ENCODE measurements at places on chromosomes 5 and 9.

GRCh38 chr5:61623401-61624069 is 291.5 kb downstream of the ZSWIM6 start:
- no peak for DNase-seq

GRCh38 chr5:174409070-174409469 is 315.3 kb upstream of the MSX2 start:
- DNase-seq: no peak

DNA sequence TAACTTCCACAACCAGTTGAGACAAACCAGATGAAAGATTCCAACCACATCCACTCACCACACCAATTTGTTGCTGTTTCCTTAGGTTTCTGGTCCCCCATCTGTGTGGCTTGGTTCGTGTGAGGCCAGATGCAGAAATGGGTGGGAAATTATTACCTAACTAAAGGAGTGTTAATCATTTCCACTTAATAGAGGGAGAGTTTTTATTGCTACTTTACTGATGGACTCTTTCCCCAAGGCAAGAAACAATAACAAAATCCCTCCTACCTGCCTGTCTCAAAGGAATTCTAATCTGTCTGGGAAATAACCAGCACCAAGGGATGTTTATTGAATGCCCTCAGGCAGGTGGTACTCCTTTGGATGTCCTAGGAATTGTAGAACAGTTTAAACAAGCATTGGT is 76.3 kb downstream of the TMEM167A start:
- DNase-seq: no peak

GRCh38 chr5:138139781-138140090 is 508 bp upstream of the NME5 start:
- DNase-seq: no peak

DNA sequence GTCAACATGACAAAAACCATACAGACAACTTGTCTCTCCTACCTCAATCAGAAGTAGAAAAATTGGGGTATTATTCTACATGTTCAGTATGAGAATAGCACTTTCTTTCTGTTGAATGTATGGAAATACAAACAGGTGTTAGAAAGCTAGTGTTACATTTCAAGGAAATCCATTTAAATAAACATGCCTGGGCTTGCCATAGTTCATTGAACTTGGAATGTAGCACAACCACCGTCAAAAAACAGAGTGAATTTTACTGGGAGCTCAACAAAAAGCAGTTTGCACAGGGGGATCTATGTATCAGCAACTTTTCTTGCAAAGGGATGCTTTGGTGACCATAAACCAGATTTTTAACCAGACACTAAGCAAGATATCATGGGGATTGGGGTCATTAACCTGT is 307.9 kb upstream of the SMARCA2 start:
- no peak for DNase-seq

DNA sequence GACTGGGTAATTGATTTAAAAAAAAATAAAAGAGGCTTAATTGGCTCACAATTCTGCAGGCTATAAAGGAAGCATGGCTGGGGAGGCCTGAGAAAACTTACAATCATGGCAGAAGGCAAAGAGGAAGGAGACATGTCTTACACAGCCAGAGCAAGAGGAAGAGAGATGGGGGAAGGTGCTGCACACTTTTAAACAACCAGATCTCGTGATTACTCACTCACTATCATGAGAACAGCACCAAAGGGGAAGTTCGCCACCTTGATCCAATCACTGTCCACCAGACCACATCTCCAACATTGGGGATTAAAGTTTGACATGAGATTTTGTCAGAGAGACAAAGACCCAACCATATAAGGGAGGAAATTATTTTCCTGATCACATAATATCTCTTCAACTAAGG is 138.8 kb upstream of the NR4A3 start:
- DNase-seq: no peak

- no peak for DNase-seq
Observed at GRCh38 chr5:157232706-157233105, 33.2 kb upstream of the CYFIP2 start.

GRCh38 chr5:132496631-132497487 is 6.3 kb upstream of the IRF1 start:
- DNase-seq: peak; percentile 73

GRCh38 chr5:35671541-35672295 is 54.1 kb downstream of the SPEF2 start:
- DNase-seq: peak; percentile 33

DNA sequence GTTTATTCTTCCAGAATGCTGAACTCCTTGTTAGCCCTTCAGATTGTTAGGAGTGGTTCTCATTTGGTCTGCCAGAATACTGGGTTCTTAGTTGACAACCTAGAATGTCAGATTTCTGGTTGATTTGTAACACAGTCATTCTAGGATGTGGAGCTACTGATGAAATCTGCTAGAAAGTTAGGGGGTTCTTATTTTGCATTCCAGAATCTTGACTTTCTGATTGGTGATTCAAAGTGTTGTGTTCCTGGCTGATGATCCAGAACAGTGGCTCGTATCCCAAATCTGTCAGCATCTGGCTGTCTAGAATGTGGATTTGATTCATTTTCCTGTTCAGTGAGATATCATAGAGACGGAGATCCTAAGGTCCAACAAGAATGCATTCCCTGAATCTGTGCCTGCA is 21.9 kb downstream of the PTGS1 start:
- no peak for DNase-seq

DNA sequence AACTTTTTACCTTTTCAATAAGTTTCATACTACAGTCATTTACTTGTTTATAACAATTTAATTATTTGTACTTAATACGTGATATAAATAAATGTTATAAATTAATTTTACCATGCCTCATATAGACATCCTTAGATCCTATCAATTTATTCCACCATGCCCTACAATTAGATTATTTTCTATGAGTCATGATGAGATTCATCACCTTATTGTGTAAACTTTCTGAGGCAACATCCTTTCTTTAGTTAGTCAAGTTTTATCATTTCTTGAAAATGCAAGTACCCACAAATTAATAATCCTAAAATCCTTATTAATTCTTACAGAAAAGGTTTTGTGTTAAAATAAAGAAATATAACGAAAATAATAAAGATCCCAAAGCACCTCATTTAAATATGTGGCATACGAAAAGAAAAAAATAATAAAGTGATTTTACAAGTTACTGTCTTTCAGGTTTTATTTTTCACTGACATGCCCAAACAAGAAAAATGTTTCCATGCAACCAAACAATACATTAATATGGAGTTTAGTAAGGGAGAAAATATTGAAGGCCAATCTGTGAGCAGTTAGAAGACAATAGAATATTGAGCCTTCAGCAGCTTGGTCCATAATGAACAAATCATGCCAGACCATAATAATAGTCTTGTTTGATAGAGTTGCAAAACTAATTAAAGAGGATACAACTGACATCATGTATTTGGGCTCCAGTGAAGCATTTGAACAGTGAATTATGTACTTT is 188.7 kb upstream of the MRPS30 start:
- no peak for DNase-seq

GRCh38 chr5:31854181-31855133 is 215.5 kb downstream of the PDZD2 start:
- DNase-seq: no peak

- DNase-seq: no peak
Observed at GRCh38 chr5:59058969-59059687, 476.3 kb downstream of the RAB3C start.

DNA sequence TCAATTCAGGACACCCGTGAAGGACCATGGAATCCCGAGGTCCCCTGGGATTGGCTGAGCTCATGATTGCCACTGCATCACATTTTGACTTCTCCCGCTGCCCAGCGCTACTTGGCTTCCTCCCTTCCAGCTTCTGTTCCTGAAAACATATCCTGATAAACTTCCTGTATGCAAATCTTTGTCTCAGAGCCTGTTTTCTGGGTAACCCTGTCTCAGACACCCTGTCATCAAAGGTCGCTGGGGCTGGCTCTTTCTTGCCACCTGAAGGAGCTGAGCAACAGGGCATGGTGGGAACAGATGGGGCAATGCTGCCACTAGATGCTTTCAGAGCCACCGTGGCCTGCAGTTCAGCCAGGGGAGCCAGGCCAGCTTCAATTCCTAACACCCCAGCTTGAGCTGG is 154.3 kb upstream of the TBC1D2 start:
- DNase-seq: no peak

GRCh38 chr9:14479163-14479560 is 165.2 kb upstream of the NFIB start:
- no peak for DNase-seq

GRCh38 chr5:59923465-59923864 is 29.9 kb upstream of the PDE4D start:
- no peak for DNase-seq

DNA sequence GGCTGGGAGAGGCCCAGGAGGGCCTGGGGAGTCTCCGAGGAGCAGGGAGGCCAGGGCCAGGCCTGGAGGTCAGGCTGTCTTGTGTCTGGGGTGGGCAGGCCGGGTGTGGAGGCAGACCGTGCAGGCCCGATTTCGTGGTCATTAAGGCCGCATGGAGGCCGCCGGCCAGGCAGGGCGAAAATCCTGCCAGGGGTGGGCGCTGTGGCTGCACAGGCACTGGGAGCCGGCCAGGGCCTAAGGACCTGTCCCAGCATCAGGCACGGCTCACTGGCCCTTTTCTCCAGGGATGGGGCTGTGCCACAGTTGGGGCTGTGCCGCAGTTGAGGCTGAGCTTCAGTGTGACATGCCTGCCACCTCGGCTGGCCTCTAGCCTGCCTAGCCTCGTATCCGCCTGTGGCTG is 35.9 kb downstream of the ASS1 start:
- DNase-seq: no peak

DNA sequence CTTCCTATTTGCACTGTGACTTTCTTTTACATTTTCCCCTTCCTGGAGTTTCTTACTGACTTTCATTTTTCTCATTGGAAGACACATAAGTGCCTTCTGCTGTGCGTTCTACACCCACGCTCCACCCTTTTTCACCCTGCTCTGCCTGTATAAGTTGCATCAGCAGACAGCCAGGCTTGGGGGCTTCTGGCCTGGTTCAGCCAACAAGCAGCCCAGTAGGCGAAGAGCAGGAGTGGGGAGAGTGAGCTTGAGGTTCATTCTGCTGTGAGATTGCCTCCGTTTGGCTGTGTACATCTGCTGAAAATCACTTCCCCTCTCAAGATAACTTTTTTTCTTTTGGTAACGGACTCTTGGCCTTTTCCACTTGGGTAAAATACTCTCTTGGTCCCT is 38.4 kb downstream of the RASGRF2 start:
- no peak for DNase-seq

DNA sequence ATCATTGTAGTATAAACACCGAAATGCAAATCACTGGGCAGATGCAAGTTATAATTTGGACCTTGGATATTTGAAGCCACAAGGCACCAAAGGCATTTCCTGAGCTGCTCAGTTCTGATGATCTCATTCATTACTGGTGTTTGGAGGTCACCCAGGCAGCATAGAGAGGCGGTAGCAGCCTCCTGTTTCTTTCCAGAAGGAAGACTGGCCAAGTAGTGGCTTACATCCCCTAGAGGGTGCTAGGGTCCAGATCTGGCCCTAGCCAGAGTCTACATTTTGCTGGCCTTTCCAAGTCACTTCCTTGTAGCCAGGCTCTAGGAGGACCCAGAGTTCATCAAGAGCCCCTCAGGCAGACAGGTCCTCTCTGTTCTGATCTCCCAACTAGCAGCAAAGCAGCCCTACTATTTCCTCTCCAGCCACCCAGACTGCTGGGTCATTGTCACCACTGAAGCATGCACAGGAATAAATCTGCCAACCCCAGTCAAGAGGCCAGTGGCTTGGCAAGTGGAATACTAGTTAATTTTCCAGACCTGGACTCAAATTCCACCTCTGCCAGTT is 33.4 kb upstream of the TTC1 start:
- no peak for DNase-seq

- DNase-seq: no peak
Observed at GRCh38 chr9:77020413-77021290, 1.2 kb downstream of the FOXB2 start.

- no peak for DNase-seq
Observed at GRCh38 chr9:29100762-29101161, 1527.5 kb upstream of the C9orf72 start.

DNA sequence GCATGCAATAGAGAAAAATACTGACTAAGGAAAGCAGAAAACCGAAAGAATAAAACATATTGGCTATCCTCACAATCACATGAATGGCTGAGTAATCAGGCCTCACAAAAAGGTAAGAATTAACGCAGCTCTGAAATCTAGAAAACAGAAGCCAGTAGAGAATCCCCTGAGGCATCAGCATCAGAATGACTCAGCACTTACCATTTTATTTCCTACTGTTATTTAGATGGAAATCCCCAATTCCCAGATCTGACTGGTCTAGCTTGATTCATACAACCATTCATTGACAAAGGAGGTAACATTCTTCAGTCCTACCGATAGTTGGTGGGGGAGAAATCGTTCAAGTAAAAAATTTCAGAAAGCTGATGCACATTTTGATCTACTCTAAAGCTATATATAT is 1408.4 kb upstream of the WWC1 start:
- DNase-seq: no peak

DNA sequence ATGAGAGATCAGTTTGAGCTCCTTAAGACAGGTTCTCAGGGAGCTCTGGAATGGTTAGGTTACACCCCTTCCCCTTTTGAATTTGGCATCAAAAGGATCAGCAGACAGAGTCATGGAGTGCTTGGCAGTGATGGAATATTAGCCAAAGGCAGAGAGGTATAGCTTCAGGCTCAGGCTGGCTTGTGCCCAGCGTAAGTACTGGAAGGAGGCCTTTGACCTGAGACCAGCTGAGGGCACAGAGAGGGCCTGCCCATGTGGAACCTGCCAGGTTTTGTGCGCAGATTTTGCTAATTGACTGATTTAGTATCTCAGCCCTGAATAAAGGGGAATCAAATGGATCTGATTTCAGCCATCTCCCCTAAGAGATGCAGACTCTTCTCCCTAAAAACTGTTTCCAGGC is 81.5 kb downstream of the RGS3 start:
- no peak for DNase-seq

- DNase-seq: no peak
Observed at GRCh38 chr9:33049680-33050361, 24.7 kb downstream of the DNAJA1 start.

DNA sequence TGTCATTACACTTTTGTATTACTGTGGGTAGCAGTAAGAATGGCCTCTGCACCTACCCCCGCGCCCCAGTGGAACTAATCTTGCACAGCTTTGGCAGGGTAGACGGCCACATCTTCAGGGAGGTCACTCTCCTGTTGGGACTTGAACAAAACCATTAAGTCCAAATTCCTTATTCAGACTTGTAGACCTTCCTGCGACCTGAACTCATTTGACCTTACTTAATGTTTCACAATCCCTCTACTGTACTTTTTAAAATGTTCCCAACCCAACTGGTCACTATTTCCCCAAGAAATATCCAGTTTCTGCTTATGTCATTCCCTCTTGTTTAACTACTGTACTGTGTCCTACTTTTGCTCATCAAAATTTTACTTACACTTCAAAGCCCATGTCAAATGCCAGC is 5.3 kb upstream of the FAM120AOS start:
- DNase-seq: no peak

GRCh38 chr9:128164307-128164885 is 4.3 kb downstream of the BBLN start:
- no peak for DNase-seq

DNA sequence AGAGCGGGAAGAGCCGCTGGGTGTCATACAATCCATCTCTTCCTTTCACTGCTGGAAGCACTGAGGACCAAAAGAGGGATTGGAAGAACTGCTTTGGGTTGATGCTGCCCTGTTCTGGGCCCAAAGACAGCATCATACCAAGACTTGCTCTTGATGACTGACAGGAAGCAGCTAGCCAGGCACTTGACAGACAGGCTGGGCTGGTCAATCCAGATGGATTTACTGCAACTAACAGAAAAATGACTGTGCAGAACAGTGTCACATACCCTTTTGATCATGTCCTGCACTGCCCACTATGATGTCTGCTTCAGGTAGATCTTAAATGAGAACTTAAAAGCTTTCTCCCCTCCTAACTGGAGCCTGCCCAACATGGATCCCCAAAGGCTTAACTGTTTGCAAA is 157.6 kb downstream of the CRB2 start:
- no peak for DNase-seq

All from immature natural killer cell (primary cell).